ENCODE measurements at places on chromosomes 16 and 17. TPM values are rescaled to one million over a fixed set of nuclear protein-coding genes. Genes with fewer than 3 reads are reported as not detected.

- no peak for DNase-seq
Observed at GRCh38 chr16:6837722-6838121, 494.9 kb upstream of the RBFOX1 start.

GRCh38 chr17:9003355-9004131 is 17.8 kb upstream of the NTN1 start:
- peak; percentile 48 for DNase-seq

DNA sequence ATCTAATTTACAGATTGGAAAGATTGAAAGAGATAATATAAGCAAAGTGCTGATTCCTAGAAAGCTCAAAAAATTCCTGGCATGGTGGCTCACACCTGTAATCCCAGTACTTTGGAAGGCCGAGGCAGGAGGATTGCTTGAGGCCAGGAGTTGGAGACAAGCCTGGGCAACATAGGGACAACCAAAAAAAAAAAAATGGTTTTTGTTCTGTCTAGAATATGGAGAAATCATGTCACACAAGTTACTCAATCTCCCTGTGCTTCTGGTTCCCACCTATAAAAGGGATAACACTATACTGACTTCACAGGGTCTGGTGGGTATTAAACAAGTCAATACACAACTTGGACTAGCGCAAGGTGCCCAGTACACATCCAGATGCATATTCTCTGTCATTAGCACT is 18.4 kb downstream of the ARHGAP17 start:
- DNase-seq, result no peak

Gene NT5M
- 6.5 TPM for total RNA-seq

DNA sequence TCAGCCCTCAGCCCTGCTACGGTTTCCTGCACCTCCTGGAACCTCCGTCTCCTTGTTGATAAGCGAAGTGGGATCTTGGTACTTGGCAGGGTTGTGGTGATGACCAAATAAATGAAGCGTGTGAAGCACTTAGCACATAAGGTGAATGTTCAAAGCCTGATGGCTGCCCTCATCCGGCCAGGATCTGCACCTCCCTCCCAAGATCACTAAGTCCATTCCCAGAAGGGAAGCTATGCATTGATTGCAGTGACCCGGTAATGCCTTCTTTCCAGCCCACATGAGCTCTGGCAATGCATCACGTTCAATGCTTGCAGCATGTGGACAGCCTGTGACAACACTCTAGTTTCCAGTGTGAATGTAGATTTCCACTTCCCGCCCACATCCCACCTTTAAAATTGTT is 24.9 kb upstream of the RHOT1 start:
- no peak for DNase-seq

GRCh38 chr17:43882761-43883415 is 24.4 kb downstream of the MPP2 start:
- no peak for DNase-seq
